ENCODE measurements at places on chromosomes 5 and 9. TPM values are rescaled to one million over a fixed set of nuclear protein-coding genes. Genes with fewer than 3 reads are reported as not detected.

Gene LCN1
- not detected for total RNA-seq

Gene DOCK2
- 235 TPM for total RNA-seq

Gene GPR150
- total RNA-seq, result 1.5 TPM

Gene SLC36A2
- not detected for total RNA-seq

Gene TMEM215
- not detected for total RNA-seq

Gene SLC22A5
- total RNA-seq, result 9.5 TPM

Gene ZFP2
- 1.9 TPM for total RNA-seq

Gene ZNF879
- total RNA-seq, result 20.0 TPM

Gene DPYSL3
- total RNA-seq, result 0.08 TPM

Gene TRAF2
- total RNA-seq, result 24.5 TPM

Gene DDX4
- 0.92 TPM for total RNA-seq

Gene BASP1
- 1.1 TPM for total RNA-seq

Gene KIF4B
- total RNA-seq, result not detected

Gene IFNB1
- not detected for total RNA-seq

Gene TJP2
- total RNA-seq, result 10.5 TPM

Gene PCDHGA8
- 0.13 TPM for total RNA-seq

Gene NDOR1
- 32.2 TPM for total RNA-seq

Gene FAT2
- not detected for total RNA-seq

Gene C5orf52
- total RNA-seq, result not detected

Gene HK3
- total RNA-seq, result 1.4 TPM

Gene SEPTIN8
- 6.7 TPM for total RNA-seq

Gene IL9
- total RNA-seq, result not detected

Data from naive thymus-derived CD4-positive, alpha-beta T cell (primary cell).